ENCODE measurements at places on chromosomes 6 and 20. TPM values are rescaled to one million over a fixed set of nuclear protein-coding genes. Genes with fewer than 3 reads are reported as not detected.

The PHACTR1 gene
- 14.1 TPM for total RNA-seq

The CLDN20 gene
- total RNA-seq, result not detected

The DPM1 gene
- total RNA-seq, result 41.8 TPM

The CBLN4 gene
- 0.16 TPM for total RNA-seq

The BAG2 gene
- total RNA-seq, result 17.0 TPM

The MTHFD1L gene
- total RNA-seq, result 74.5 TPM

The ENPP3 gene
- 1.1 TPM for total RNA-seq

Data from ureter (tissue), 1 donor.